ENCODE measurements at places on chromosomes 16 and 17.
A peak's percentile ranks its signal among the peaks of the same experiment; 100 is the strongest.

DNA sequence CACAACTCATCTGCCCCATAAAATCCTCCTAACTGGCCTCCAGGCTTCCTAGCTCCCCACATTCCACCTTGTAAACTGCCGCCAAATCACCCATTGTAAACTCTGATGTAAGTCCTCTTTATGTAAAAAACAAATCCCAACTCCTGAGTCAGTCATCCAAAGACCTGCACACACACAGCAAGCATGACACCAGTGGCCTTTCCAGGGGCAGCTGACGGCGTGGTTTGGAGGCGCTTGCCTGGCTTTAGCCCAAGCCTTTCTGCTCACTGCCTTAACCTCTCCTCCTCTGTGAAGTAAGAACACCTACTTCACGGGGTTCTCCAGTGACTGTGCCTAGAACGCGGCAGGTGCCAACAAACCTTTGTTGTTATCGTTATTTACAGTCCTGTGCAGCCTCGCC is 14.0 kb downstream of the UBE2O start:
- no peak for DNase-seq

GRCh38 chr17:74379495-74380085 is 12.3 kb downstream of the GPR142 start:
- DNase-seq = peak; percentile 78

GRCh38 chr16:9977333-9977897 is 204.8 kb downstream of the GRIN2A start:
- no peak for DNase-seq

GRCh38 chr17:14779241-14779640 is 478.4 kb downstream of the HS3ST3B1 start:
- no peak for DNase-seq

DNA sequence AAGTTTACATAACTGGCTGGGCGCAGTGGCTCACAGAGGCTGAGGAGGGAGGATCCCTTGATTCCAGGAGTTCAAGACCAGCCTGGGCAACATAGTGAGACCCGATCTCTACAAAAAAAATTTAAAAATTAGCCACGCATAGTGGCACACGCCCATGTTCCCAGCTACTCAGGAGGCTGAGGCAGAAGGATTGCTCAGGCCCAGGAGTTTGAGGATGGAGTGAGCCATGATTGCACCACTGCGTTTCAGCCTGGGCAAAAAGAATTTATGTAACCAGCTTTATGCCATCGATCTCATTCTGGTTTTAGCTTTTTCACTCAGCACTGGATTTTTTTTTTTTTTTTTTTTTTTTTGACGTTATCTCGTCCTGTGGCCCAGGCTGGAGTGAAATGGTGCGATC is 9.1 kb upstream of the CD300E start:
- DNase-seq = no peak

- no peak for DNase-seq
Measured at GRCh38 chr16:1778200-1779179, 3.9 kb downstream of the SPSB3 start.

GRCh38 chr17:17186051-17186450 is 20.1 kb downstream of the PLD6 start:
- no peak for DNase-seq

GRCh38 chr17:35743626-35744328 is 9.3 kb downstream of the GAS2L2 start:
- peak; percentile 51 for DNase-seq

GRCh38 chr16:81581107-81581506 is 136.5 kb downstream of the CMIP start:
- no peak for DNase-seq

- peak; percentile 57 for DNase-seq
Measured at GRCh38 chr16:67150833-67151396, at the start of gene B3GNT9. TSS of gene B3GNT9 (minus strand) at chr16:67150998. CDS start at chr16:67150485, 513 bp downstream.

DNA sequence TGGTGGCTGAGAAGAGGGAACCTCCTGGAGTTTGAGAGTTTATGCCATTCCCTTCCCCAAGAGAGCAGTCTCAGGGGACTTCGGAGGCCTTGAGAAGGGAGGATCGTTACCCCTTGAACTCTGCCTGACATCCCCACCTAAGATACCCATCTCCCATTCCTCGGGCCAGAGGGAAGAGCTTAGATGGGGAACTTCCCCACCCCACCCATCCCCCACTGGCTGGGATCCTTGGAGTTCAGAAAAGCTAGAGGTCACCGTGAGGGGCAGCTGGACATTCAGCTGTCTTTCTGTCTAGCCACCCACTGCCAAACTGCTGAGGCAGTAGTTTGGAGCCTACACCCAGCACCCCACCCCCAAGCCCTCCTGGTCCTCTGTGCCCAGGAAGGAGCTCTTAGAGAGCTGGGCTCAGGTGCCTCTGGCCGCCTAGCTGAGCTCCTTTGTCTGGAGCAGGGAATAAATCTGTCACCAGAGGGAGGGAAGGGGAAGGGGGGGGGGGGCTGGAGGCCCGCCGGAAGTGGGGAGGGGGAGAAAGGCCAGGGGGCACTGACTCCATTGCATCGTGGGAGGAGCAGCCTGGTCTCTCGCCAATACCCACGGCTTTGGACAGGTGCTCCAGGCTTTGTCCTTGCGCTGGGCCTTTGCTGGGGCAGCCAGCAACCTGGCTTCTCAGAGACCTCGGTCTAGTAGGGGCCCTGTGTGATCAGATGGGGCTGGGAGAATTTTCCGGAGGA is 1.0 kb downstream of the HSD11B2 start:
- no peak for DNase-seq

- no peak for DNase-seq
Measured at GRCh38 chr17:27547301-27547683, 83.7 kb upstream of the LGALS9 start.

DNA sequence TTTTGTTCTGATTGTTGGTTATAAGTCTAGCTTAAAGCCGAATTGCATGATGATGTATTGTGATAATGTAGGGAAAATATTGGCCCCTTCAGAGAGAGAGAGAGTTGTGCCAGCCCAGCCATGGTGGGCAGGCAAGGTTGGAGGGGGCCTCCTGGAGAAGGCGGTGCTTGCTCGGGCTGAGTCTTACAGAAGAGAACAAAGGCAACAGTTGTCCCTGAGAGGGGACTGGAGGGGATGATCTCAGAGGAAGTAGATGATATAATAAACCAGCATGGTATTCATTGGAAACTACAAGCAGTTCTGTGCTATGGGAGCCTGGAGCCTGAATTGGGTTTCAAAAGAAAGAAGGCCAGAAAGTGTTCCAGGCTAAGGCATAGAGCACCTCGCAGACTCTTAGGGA is 173.8 kb downstream of the RPTOR start:
- no peak for DNase-seq

DNA sequence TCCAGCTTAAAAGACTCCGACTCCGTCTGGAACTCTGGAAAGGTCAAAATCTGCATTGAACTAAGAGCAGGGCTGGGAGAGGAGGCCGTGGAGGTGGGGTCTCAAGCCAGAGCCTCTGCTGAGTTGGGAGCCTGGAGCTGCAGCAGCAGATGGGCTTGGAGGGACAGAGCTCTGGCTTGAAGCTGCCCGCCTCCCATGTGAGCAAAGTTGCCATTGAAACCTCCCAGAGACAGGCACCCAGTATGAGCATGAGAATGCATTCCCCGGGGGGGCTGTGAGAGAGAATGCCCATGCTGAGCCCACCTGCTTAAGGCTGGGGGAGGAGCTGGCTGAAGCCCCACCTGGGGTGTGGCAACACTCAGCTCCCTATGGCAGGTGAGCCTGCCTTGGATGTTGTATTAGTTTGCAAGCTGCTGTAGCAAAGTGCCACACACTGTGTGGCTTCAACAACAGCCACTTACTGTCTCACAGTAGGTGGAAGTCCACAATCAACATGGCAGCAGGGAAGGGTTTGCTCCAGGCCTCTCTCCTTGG is 9.6 kb downstream of the KIF19 start:
- no peak for DNase-seq

DNA sequence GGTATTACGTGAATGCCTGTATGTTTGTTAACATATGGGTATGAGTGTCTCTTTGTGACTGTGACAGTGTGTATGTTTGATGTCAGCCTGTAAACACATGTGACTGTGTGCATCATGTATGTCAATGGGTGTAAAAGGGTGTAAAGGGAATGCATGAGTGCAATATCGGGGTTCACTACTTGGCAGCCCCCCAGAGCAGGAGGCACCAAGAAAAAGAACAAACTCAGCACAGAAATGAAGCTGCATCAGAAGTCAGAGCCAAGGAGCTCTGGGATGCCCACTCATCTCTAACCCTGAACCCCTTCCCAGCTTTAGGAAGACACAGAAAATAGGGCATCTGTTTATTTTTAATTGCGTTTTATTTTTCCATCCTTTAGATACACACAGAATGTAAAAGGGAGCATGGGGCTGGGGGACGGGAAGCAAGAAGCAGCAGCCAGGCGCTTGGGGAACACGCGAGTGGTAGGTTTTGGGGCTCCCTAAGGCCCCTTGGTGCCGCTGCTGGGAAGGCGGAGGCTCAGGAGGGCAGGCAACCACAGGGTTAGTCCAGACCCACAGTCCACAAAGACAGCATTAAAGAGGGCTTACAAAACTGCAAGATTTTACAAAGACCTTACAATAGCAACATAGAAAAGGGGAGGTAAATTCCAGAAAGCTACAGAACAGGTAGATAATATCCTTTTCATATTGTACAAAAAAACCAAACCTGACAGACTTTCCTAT is 2.3 kb upstream of the HOXB6 start:
- DNase-seq = no peak

DNA sequence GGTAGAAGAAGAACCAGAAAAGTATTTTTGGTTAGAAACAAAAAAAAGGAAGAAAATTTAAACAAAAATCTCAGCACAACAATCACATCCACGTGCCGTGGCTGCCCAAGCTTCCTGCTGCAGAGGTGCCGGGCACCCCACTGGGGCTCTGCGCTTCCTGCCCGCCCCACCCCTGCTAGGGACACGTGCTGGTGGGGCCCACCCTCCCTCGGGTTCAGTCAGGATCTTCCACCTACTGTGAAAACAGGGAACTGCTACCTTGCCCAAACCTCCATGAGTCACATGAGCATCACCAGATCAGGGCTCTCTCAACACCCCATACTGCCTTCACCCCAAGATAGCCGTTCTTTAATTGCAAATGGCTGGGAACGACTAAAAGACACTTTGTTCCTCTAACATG is 24.4 kb upstream of the CYTH1 start:
- DNase-seq = no peak

DNA sequence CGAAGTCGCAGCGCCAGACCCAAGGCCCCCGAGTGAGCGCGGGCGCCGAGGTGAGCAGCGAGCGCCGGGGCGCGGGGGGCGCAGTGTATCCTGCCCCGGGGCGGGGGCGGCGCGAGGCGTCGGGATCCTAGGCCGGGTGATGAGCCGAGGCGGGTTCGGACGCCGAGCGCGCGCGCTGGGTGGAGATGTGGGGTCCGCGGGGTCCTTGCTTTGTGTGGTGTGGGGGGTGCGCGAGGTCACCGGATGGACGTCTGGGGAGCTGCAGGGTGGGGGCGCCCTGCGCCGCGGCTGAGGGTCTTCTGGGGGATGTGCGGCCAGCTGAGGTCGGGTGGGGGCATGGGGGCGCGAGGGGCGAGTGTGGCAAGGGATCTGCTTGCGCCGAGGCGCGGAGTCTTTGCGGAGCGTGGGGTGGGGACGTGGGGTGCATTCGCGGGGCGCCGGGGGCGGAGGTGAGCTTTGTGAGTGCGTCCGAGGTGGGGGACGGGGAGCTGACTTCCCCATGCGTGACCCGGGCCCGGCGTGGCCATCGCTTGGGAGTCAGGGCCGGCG is 560 bp downstream of the RAI1 start:
- peak; percentile 48 for DNase-seq

DNA sequence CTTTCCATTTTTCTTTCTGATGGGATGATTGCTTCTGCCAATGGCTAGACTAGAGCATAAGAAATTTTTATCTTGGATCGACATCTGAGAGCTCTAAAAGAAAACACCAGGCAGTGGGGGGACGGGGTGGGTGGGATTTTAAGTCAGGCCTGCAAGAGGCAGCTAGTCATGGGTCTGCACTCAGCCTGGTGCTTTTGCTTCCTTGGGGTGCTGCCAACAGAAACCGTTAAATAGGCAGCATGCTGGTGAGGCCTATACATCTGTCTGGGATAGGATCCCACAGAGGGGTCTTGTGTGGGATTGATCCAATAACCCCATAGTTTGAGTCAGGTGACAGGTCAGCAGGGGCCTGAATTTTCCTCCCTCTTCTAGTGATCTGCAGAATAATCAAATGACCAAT is 26.9 kb downstream of the ZNRF1 start:
- no peak for DNase-seq

GRCh38 chr17:79008666-79009387 is 737 bp downstream of the CANT1 start:
- peak; percentile 3 for DNase-seq

- no peak for DNase-seq
Measured at GRCh38 chr17:19743101-19744100, 4.7 kb downstream of the ALDH3A1 start.

- no peak for DNase-seq
Measured at GRCh38 chr16:87330646-87331045, 13.5 kb upstream of the C16orf95 start.

DNA sequence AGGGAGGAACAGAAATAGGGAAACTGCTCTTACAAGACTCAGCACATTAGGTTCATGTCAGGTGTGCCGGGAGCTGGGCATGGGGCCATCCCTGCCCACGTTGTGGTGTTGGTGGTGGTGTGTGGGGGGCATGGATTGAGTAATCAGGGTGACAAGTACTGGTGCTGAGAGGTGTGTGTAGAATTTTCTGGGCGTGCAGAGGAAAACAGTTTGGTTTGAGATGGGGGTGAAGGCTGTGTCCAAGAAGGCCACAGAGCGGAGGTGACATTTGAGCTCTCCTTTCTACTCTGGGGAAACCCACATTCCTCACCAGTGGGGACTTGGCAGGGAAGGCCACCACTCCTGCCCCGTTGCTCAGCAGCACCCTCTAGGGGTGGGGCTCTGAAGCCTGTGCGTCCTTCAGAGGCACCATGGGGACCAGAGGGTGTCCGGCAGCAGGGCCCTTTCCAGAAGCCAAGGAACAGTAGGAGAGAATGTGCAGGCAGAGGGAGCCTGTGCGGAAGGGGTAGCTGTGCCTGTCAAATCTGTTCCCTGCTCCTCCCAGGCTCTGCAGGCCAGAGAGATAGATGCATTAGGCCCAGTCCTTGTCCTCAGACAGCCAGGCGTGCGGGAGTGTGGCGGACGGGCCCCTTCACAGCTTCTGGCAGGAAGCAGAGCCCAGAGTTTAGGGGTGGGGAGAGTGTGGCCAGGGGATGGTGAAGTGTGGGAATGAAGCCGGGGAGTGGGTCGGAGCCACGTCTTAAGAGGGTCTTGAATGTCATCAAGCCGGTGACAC is 48.7 kb upstream of the GSE1 start:
- DNase-seq = no peak

- DNase-seq = no peak
Measured at GRCh38 chr16:1932050-1933028, 10.7 kb downstream of the MSRB1 start.

GRCh38 chr16:72355561-72355960 is 183.6 kb upstream of the PMFBP1 start:
- DNase-seq = no peak

DNA sequence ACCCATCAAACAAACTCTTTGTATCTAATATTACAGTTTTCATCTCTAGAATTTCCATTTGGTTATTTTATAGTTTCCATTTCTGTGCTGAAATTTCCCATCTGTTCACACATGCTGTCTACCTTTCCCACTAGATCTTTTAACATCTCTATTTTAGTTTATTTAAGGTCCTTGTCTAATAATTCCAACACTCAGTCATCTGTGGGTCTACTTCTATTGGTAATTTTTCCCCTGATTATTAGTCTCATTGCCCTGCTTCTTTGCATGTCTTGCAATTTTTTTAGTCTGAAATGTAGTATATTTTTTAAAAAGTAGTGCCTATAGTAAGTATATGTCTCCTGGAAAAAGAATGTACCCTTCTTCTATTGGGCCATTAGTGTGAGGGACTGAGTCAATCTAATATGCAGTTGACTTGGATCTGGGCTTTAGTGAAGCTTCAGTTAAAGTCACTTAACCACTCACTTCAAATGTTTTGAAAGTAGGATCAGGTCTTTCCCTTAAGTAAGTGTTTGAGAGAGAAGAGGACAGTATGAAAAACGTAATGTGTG is 370.8 kb downstream of the SEC14L1 start:
- no peak for DNase-seq

Data from germinal center (tissue), 1 donor.